ENCODE measurements at places on chromosomes 4 and X.

DNA sequence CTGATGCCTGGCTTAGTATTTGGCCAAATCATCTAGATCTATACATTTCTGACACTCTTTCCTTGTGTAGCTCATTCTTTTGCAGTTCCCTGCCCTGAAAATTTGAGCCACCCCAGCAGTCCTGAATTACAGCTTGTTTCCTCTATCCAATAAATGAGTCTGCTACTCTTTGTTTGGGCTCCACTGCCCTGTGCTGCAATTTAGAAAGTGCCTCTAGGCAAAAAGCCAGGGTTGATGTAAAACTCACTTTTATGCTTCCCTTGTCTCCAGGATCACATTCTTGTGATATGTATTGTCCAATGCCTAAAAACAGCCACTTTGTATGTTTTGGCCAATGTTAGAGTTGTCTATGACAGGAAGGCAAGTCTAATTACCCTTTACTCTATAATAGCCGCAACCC, 101.7 kb upstream of the MAP3K15 start:
- no peak for DNase-seq

- DNase-seq: no peak
Observed at GRCh38 chr4:135833529-135833928, 1631.9 kb upstream of the PABPC4L start.

- DNase-seq: peak; percentile 12
Observed at GRCh38 chr4:2365054-2365912, 53.2 kb downstream of the ZFYVE28 start.

GRCh38 chr4:102586644-102587021, 85.5 kb downstream of the NFKB1 start:
- DNase-seq: peak; percentile 18

- DNase-seq: no peak
Observed at GRCh38 chr4:5700459-5700858, 7.9 kb downstream of the EVC2 start.

DNA sequence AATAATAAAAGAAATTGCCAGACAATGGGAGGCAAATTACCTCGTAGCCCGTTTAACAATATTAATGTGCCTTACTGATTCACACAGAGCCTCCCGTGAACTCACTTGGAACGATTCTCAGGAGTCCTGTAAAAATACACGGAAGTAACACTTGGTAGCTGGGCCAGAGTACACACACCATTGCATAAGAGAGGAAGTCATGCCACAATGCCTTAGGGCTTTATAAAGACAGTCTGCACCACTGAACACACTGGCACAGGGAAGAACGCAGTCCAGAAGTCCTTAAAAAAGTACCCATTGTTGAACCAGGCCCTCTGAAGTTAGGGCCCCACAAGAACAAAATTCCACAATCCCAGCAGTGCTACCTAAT, 15.1 kb downstream of the SLC2A9 start:
- DNase-seq: no peak

DNA sequence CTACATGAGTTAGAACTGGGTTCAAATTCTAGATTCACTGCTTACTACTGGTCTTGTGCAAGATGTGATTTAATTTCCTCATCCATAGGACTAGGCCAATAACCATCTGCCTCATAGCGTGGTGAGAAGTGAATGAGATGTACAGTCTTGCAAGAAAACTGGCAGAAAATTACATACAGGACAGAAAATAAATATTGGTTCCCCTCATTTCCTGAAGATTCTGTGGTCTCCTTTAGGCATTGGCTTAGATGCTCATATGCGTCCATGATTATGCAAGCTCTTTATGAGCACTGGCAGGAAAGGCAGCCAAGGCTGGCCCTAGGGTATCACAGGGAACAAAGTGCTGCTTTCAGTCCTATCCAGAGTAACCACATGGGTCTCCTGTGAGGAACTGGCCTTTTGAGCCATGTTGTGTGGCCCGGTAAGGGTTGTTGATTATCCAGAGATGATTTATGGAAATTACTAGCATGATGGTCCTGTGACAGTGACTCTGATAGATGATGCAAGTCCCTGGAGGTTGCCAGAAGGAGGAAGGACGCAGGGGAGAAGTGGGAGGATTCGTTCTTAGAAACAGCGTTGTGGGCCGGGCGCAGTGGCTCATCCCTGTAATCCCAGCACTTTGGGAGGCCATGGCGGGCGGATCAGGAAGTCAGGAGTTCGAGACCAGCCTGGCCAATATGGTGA, 9.9 kb upstream of the MOB1B start:
- DNase-seq: no peak

DNA sequence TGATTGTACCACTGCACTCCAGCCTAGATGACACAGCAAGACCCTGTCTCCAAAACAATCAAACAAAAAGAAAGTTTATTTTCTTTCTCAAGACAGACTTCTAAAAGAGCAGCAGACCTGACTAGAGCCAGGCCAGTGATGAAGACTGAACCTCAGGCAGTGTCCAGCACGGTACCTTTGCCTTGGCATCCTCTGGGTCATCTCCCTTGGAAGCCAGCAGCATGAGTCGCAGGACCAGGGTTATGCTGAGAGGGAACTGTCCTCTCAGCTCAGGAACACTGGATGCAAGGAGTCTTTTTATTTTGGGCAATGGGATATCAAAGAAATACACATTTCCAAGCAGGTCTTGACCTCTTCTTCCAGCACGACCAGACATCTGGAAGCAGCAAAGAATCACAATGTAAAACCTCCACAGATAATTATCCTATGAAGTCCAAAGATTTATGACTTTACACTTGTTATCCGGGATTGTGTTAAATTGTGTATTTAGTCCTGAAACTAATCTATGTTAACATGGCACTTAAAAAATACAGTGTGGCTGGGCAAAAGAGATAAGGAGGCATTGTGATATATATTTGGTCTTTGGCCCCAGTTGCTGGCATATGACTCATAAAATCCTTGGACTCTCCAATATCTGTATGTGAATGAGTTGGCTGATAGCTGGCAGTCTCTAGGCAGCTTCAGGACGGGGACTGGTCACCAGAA, 66.0 kb upstream of the DDX60 start:
- no peak for DNase-seq

GRCh38 chr4:158590306-158590705, 68.6 kb downstream of the RXFP1 start:
- no peak for DNase-seq

DNA sequence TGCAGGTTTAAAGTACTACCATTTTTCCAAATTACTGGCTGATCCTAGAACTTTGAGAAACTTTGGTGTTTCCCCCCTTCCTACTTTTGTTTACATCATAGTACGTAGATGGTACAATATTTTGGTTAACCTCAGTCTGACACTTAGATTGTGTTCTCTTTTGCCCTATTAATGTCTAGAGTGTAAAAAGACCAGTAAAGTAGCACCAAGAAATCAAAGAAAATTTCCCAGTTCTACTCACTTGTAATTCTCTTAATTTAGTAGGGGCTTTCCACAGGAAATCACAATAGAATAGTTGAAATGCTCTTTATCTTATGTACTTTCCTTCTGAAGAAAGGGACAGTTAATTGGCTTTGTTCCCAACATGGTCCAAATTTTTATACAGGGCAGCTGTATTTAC, 51.6 kb downstream of the NFKB1 start:
- DNase-seq: no peak

GRCh38 chr4:174531486-174531885, 9.2 kb upstream of the HPGD start:
- no peak for DNase-seq

DNA sequence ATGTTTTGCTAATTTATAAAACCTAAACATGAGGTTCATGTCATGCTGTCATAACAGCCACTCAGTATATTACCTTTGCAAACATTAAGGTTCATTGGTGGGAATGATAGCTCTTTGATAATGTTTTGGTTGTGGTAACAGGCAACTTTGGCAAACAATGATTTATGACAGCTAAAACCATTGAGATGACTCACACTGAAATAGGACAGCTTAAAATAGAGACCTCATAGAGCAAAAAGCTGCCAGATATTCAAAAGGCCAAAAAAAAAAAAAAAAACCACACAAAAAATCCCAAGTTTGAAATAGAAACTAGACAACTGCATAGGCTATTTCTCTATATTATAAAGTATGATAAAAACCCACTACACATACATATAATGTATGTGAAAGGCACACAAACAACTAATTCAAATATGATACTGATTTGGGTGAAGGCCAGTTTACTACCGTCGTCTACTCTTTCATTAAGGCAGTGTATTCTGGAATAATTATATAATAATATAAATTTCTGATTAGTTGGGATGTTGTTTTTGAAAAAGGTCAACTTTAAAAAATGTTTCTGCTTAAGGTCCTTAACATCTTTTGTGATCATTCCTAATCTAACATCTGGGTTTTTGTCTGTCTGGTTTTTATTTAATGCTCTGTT, 646.0 kb upstream of the PITX2 start:
- no peak for DNase-seq

DNA sequence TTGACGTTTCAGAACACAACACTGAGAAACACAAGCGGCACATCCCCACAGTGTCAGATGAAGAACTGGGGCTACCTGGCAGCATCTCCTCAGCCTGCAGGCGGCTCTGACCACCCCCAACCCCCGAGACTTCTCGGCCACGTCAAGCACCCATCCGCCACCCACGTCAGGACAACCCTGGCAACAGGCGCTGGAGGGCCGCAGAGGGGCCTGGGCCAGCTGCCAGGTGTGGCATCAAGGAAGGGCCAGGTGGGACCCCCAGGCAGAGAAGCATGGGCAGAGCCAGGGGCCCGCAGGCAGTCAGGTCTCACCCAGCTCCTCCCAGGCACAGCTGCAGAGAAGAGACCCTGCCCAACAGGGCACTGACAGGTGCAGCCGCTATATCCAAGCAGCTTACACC, 22.3 kb downstream of the GAK start:
- no peak for DNase-seq

DNA sequence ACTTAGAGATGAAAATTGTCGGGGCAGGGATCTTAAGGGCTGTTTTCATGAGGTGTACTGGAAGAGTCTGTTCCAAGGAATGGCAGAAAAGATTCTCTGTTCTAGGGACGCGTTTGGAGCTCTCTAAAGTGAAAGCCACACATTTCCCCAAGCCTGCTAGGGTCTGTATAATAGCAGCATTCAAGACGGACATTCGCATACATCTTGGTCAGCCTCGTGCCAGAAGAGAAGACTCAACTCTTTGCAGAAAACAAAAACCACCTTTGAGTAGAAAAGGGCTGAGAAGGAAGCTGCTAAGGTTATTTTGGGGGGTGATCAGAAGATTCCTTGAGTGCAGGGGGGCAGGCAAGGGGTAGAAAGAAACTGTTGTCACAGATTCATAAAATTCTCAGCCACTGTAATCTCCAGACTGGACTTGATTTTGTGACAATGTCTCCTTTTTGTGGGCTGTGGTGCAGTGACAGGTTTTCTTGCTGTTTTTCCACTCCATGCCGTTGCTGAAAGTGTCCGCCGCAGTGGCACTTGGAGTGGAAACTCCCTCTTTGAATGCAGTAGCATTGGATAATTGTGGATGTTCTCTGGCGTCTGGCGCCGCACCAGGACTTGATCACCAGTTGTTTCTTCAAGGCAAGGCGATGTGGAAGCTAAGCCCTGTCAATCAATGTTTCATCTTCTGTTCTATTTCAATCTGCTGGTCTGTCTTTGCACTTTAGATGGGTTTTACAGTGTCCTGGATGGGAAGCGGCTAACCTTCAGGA, 2.9 kb downstream of the GYG2 start:
- DNase-seq: no peak

- no peak for DNase-seq
Observed at GRCh38 chr4:2150076-2150475, 90.9 kb downstream of the NAT8L start.

DNA sequence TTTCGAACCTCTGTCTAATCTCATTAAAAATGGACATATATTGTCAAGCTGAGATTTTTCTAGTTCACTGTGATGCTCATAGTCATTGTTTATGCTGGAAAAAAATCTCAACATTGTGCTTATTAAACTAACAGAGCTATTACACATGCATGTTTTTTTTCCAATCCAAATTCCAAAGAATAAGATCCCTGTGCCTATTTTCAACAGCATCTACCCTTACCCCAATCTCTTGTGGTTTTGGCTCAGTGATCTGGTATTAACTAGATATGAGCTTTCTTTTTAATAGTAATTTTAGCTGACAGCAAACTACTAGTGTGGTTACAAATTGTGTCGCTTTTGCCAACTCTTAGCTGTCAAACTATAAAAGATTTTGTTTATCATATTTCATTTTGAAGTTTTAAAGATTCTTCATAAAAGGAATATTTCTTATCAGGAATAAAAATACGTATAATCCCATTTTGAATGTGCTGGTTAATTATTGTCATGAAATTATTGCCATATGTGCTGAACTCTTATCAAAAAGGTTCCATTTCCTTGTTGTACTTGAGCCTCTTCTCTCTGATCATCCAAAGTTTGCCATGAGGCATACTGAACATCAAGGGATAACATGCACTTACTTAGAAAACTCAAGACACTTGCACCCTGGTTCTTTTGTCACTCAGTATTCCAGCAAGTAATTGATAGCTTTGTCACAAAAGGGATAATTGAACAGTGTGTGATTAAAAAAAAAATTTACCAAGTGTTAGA, 241.2 kb downstream of the ARHGAP24 start:
- DNase-seq: no peak

DNA sequence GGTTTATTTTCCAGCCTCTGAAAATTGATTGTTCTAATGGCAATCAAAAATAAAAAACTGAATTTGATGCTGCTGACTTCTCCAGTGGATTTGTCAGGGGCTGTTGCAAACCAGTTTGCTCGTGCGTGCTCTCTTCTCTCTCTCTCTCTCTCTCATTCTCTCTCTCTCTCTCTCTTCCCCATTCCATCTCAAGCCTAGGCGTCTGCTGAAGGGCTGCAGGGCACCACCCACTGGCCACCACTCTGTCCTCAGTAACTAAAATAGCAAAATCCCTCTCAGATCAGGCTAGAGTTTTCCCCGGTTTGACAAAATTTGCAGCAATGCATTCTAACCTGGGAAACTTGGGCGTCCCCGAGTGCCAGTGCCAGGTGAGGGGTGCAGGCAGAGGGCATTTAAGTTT, 19.4 kb downstream of the NKX6-1 start:
- DNase-seq: no peak
